ENCODE measurements at places on chromosomes 5 and 9.

- DNase-seq, result no peak
Measured at GRCh38 chr5:176728831-176729251, 81.5 kb upstream of the UNC5A start.

DNA sequence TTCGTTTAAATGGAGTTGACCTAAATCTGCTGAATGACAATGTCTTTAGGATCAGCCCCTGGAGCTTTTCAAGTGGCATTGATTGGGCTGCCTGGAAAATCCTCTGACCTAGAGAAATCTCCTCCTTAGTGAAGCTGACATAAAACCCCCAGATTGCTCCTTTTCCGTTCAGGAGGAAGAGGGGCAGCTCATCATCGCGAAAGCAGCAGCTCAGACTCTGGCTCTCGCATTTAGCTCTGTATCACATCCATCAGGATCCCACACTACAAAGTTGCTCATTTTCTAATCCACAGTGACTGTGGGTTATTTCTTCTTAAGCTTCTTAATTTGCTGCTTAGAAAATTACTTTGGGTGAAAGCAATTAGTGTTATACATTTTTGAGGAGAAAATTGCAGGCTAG is 373.7 kb downstream of the ENC1 start:
- DNase-seq, result no peak

DNA sequence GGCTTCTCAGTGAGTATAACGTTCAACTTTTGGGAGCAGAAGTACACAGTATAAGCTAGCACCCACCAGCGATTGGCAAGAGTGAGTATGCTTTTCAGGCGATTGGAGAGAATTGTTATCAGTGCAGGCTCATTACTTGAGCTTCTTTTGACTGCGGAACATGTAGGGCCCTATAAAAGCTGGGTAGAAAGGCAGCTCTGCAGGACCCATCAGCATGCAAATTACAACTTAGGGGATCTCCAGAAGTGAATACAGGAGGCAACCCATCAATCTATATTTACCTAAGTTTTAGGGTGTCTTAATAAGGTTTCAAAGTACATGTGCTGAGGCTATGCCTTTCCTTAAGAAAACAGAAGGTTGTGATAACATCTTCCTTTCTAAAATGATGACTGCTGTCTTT is 225.0 kb downstream of the MLLT3 start:
- DNase-seq, result no peak

DNA sequence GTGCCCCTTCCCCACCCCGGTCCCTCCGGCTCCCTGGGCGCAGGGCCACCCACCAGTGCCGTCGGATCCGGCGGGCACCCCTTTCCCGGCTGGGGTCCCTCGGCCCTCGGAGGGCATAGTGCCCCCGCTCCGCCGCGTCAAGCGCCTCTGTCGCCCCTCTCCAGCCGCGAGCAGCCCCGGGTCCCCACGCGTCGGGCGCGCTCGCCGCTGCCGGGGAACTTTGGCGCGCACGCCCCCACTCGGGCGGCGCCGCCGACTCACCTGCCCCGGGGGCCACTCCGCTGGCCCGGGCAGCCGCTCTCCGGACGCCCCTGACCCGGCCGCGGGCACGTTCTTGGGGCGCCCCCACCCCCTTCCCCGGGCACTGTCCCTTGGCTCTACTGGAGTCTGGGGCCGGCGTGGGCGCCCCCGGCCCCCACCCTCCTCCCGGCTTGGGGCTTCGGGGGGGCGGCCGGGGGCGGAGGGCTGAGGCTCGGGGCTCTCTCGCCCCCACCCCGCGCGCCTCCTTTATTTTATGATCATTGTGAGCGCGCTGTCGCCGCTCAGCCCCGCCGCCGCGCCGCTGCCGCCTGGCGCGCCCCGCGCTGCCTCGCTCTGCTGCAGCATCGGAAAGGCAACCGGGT is 1.1 kb upstream of the FAM78A start:
- DNase-seq, result peak; percentile 54

- no peak for DNase-seq
Measured at GRCh38 chr9:107455425-107456135, 34.0 kb downstream of the KLF4 start.

Measured in hematopoietic multipotent progenitor cell treated with erythropoietin and hydrocortisone succinate and interleukin-3 and kit ligand, for 6 days (in vitro differentiated cells).